ENCODE measurements at places on chromosomes 7 and 10. TPM values are rescaled to one million over a fixed set of nuclear protein-coding genes. Genes with fewer than 3 reads are reported as not detected.

DNA sequence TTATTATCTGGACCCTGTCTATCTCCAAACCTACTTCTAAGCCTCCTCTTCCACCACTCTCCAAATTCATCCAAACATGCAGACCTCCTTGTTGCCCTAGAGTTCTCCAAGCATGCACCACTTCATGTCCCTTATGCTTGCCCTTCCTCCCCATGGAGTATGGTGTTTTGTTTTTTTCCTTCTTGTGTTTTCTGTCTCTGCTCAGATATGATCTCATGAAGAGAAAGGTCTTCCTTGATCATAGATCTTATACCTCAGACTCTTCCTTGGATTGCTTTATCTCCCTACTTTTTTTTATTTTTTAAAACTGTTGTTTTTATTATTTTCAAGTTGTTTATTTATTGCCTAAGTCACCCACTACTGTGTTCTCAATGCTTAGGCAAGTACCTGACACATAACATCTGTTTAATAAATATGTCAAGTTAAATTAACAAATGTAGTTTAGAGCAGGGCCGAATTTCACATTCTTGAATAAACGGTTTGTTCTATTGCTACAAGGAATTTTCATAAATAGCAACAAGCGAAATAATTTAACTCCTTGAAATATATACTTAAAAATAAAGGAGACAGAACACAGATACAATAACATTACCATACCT, 84.5 kb downstream of the HGF start:
- no peaks in the 10 kb centered on the region for H3K27me3 ChIP-seq
- no peaks in the 10 kb centered on the region for H3K36me3 ChIP-seq
- no peak overlapping the region for H3K27ac ChIP-seq
- H3K4me1 ChIP-seq = no peaks in the 10 kb centered on the region

- H3K27ac ChIP-seq = no peak overlapping the region
- H3K4me1 ChIP-seq = no peaks in the 10 kb centered on the region
- no peak overlapping the region for H3K4me3 ChIP-seq
- H3K36me3 ChIP-seq = no peaks in the 10 kb centered on the region
These were observed 108.3 kb downstream of the AOAH start for GRCh38 chr7:36615852-36616540.

DNA sequence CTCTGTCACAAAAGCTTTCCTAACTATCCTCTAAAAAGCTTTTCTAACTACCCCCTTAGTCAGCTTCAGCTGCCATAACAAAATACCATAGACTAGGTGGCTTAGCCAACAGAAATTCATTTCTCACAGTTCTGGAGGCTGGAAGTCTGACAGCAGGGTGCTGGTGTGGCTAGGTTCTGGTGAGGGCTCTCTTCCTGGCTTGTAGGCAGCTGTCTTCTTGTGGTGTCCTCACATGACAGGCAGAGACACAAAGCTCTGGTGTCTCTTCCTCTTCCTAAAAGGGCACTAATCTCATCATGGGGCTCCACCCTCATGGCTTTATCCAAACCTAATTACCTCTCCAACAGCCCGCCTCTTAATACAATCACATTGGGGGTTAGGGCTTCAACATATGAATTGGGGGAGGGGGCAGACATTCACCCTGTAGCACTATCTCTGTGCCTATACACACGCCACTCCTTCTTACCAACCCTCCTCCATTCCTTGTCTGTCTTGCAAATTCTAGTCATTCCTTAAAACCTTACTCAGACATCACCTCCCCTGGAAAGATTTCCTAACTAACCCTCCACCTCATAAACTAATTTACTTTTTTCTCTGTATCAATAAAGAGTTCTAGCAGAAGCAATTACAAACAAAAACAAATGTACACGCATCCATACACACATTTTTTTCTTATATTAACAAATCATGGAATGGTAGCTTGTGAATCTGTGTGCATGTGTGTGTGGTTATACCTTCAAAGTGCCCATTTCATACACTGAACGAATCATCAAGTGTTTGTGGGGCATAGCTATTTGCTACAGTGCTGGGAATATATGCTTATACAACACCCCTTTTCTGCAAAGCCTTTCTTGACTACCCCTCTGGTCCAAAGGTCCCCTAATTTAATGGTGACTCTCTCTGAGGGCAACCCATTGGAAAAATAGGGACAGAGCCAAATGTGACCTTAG, 26.4 kb downstream of the RHOBTB1 start:
- H3K36me3 ChIP-seq = no peaks in the 10 kb centered on the region
- DNase-seq = no peak
- H3K27ac ChIP-seq = peak overlapping the region; percentile 95
- no peaks in the 10 kb centered on the region for H3K27me3 ChIP-seq
- peaks cover 75% of the 10 kb centered on the region for H3K4me1 ChIP-seq
- H3K4me3 ChIP-seq = no peak overlapping the region

GRCh38 chr10:124626759-124627380, 117.3 kb downstream of the FAM53B start:
- DNase-seq = no peak
- H3K4me3 ChIP-seq = no peak overlapping the region
- no peaks in the 10 kb centered on the region for H3K27me3 ChIP-seq
- peak overlapping the region; percentile 54 for H3K27ac ChIP-seq
- H3K36me3 ChIP-seq = no peaks in the 10 kb centered on the region
- peaks cover 84% of the 10 kb centered on the region for H3K4me1 ChIP-seq

- H3K27ac ChIP-seq = no peak overlapping the region
- H3K27me3 ChIP-seq = no peaks in the 10 kb centered on the region
- H3K4me1 ChIP-seq = no peaks in the 10 kb centered on the region
- no peak overlapping the region for H3K4me3 ChIP-seq
- H3K36me3 ChIP-seq = no peaks in the 10 kb centered on the region
- no peak for DNase-seq
These were observed 268.1 kb upstream of the FZD8 start for GRCh38 chr10:35910234-35910633.

The CADPS2 gene
- polyA plus RNA-seq = 1.5 TPM

Measured in psoas muscle (tissue), 8 donors.